ENCODE measurements at places on chromosomes 12 and 14.

- DNase-seq, result peak; percentile 64
These were observed 386.5 kb upstream of the DDHD1 start for GRCh38 chr14:53539489-53540126.

- no peak for DNase-seq
These were observed 56.5 kb downstream of the SLC38A1 start for GRCh38 chr12:46212108-46212982.

DNA sequence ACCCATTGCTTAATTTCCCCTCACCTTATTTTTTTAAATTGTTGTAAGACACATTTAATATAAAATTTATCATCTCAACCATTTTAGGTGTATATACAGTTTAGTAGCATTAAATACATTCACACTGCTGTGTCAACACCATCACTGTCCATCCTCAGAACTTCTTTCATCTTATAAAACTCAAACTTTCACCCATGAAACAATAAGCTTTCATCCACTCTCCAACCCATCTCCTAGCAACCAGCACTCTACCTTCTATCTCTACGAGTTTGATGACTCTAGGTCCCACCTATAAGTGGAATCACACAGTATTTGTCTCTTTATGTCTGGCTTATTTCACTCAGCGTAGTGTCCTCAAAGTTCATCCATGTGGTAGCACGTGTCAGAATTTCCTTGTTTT, 75.5 kb downstream of the TBX3 start:
- no peak for DNase-seq

DNA sequence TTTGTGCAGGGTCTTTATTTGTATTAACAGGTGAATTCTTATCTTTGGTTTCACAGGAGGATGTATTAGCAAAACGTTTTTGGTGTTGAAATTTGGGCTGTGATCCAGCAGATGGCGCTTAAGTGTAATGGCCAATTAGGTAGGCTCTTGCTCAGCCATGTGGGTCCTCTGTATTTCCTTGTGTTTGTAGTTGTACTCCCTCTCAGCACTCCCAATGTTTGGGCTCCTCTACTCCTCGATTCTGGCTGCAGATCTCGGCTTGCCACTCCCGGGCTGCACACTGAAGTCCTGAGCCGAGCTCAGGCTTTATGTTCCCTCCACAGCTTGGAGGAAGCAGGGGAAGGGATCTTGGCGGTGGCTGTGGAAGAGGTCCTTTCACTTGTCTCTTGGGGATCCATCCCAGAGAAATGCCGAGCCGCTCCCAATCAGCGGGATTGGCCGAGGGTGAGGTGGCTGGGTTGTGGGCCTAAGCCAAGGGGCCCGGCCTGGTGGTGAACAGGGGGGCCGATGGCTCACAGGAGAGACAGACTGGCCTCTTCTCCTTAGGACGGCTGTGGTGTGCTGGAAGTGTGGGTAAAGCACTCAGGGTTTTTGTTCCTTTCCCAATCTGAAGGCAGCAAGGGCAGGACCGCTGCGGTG, 133.7 kb downstream of the AEBP2 start:
- peak; percentile 37 for DNase-seq

- peak; percentile 83 for DNase-seq
These were observed 10.3 kb downstream of the EXOC3L4 start for GRCh38 chr14:103104654-103105452.

GRCh38 chr12:109820816-109821381, 12.3 kb downstream of the TRPV4 start:
- DNase-seq, result no peak

DNA sequence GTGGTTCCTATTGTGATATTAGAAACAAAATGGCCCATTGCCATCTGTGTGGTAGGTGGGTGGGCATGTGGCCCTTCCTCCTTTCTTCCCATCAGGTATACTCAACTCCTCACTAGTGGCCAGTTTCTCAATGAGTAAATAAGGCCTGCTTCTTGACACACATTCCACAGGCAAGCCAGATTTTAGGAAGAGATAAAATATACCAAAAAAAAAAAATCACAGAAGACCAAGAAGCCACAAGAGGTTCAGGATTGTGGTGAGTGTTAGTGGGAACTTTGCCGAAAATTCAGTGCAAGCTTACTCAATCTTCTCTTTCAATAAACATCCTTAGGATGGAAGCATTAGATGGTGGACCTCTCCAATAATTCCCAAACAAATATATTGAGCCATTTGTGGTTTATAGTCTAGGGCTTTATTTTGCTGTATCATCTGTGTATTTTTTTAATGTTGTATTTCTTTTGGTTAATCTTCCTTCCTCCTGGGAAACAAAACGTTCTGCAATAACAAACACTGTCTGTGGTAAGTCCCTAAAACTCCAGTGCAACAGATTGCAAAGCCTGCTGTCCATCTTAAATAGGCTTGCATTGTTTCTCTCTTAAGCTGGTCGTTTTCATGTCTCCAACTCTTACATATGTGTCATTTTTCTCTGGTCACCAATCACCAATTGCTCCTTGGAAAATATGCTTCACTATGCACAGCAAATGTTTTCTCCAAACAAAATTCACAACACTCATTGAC, 289.9 kb upstream of the KITLG start:
- no peak for DNase-seq

- DNase-seq, result no peak
These were observed 8.3 kb downstream of the EMG1 start for GRCh38 chr12:6979021-6979420.

GRCh38 chr14:90388437-90388836, 8.4 kb upstream of the CALM1 start:
- no peak for DNase-seq

- no peak for DNase-seq
These were observed 328.0 kb upstream of the RGS6 start for GRCh38 chr14:71604231-71604630.

DNA sequence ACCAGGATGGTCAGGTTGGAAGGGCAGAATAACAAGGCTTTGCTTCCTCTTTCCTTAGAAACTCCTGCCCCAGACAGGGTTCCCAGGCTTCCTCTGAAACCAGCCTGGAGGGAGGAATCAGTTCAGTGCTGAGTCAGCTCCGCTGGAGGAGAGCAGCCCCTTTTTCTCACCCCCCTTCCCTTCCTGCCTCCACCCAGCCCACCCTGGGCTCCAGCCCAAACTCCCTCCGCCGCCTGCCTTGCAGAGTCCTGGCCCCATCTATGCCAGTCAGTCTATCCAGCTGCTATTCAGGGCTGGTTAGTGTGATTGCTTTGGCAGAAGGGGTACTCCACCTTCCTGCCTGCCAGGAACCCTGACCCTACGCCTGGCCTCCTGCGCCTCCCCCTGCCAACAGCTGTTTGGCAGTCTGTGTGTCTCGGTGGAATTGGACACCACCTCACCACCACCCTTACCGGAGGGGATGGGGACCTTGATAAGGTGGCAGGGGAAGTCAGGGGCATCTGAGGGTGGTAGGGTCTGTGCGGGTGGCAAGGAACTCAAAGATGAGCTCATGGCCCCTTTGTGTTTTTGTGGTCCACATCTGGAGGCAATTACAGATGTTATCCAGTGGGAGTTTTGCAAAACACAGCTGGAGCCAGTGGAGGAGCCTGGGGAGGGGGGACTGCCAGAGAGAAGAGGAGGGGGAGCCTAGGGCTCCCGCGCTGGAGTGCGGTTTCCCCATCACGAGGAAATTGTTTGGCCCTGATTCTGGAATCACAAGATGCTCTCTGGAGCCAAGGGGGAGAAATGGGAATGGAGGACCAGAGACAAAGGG, 12.2 kb downstream of the MMP14 start:
- DNase-seq, result peak; percentile 44

DNA sequence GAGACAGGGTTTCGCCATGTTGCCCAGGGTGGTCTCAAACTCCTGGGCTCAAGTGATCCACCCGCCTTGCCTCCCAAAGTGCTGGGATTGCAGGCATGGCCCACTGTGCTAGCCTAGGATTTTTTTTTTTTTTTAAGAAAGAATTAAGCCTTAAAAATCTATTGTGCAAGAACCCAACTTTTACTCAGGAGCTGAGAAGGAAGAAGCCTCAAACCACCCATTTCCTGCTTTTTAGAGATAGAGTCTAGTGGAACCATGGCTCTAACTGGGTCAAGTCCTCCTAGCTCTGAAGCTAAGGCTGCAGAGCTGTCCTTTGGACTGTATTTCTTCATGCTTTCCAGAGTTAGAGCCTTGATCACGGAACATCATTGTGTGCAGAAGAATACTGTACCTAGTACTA, 1.3 kb upstream of the TSFM start:
- no peak for DNase-seq

- DNase-seq, result no peak
These were observed 95.5 kb downstream of the TMX1 start for GRCh38 chr14:51335531-51335930.

- no peak for DNase-seq
These were observed 256.2 kb downstream of the DAD1 start for GRCh38 chr14:22332686-22333421.

DNA sequence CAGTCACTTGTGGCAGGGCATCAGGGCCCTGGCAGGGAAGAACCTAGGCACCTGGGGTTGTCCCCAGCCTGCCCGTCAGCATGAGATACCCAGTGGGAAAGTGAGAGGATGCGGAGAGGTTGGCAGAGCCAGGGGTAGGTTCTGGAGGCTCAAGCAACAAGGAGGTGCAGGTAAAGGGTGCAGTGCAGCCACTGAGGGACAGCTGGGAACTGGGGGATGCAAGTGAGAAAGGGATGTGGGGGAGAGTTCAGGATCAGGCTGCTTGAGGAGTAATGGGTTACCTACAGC, 18.7 kb downstream of the VASH1 start:
- DNase-seq, result no peak

DNA sequence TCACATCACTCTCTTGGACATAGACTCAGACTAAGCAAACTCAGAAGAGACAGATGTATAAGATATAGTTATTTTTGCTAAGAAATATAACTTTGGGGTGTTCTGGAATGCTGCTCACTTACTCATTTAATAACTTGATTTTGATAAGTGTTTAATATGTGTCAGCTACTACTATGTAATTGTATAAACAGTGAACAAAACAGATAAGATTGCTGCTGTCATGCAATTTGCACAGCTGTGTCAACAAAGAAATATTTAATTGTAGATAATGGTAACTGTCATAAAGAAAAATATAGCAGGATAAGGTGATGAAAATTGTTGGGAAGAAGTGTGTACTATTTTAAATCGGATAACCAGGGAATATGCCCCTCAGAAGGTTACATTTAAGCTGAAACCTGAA, 84.1 kb upstream of the ZDHHC17 start:
- DNase-seq, result no peak

- DNase-seq, result no peak
These were observed 413.2 kb downstream of the DPF3 start for GRCh38 chr14:72480464-72481243.

- DNase-seq, result no peak
These were observed 41.7 kb downstream of the SUSD6 start for GRCh38 chr14:69652942-69653684.

DNA sequence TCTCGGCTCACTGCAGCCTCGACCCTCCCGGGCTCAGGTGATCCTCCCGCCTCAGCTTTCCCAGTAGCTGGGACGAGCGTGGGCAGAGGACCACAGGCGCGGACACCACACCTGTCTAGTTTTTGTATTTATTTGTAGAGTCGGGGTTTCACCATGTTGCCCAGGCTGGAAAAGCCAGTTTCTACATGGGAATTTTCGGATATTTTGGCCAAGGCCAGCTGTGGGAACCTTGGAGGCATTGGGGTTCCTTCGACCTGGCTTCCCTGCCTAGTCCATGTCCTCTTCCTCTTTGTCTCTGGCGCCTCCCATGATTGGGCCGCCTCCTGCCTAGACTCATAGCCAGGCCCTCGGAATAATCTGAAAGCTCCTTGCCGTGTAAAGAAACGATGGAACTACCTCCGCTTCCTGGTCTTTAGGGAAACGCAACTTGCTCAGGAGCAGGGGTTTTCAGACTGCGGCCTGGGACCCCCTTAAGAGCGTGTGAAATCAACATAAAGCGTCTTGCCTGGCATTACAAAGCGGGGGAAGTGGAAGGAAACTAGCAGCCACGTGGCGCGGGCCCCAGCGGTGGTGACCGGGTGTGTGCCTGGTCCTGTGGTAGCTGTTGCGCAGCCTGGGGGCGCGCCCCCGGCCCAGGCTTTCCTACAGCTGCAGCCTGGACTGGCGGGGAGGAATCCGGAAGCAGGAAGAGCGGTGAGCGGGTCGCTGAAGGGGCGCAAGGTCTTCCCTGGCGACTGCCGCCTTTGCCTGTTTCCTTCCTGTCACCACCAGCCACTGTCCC, 1.4 kb upstream of the HSP90AA1 start:
- peak; percentile 81 for DNase-seq

GRCh38 chr14:34423445-34423844, 38.6 kb downstream of the SPTSSA start:
- DNase-seq, result no peak

DNA sequence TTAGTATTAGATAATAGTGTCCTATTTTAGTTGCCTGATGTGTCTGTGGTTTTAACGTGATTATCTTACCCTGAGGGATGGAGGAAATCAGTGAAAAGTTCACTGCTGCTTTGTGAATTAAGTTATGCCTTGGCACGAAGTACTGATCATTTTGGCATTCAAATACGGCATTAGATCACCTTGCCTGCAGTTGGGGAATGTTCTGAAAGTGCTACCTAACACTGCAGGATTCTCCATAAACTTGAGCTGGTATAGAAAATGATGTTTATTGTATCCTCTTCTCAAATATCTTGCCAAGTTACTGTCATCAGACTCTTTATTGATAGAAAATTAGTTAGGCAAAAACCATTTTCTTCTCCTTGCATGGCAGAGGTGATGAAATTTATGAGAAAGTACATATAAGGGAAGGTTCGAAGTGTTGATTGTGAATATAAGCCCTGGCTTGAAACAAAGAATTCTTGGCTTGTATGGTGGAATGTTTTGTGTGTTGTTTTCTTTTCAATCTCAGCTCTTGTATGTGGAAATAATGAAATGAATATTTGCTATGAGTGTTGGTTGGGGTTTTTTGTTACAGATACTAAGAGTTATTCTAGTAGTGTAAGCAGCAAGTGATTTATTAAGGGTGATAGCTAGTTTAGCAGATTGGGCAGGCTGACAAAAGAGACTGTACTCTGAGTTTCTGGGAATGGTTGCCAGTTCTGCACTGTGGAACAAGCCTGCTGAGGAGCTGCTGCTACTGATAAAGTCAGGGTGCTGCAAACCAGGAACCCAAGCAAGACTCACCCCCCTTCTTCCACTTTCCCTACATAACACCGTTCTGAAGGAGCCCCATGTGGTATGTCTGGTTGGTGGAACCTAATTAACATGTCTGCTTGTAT, 448.3 kb downstream of the PCNX1 start:
- DNase-seq, result no peak

DNA sequence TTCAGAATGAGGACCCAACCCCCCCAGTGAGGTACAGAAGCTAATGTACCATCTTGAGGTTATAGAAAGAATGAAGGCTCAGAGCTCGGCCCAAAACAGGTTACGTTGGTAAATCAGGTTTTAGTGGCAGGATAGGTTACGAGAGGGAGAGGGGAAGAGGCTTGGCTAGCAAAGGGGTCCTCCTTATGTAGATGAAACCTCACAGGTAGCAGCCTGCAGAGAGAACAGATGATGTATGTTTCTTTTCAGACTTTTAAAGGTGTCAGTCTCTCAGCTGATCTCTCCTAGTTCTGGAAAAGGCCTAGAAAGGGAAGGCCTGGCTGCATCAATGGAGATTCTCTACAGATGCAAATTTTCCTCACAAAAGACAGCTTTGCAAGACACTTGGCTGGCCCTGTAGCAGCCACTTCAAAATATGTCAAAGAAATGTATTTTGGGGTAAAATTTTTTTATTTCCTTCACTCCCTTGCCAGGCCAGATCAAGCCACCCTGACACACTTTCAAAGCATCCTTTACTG, 71.7 kb upstream of the CPSF6 start:
- no peak for DNase-seq

GRCh38 chr12:93449277-93449676, 7.5 kb upstream of the UBE2N start:
- DNase-seq, result no peak

- DNase-seq, result no peak
These were observed 23.8 kb upstream of the CATSPERB start for GRCh38 chr14:91755570-91756295.

GRCh38 chr14:39704594-39704993, 272.4 kb upstream of the FBXO33 start:
- DNase-seq, result no peak

Measured in activated naive CD4-positive, alpha-beta T cell treated with anti-CD3 and anti-CD28 coated beads, Interleukin-2, amount 50 U/mL, for 72 hours (primary cell).